ENCODE measurements at places on chromosomes 3 and 15.

DNA sequence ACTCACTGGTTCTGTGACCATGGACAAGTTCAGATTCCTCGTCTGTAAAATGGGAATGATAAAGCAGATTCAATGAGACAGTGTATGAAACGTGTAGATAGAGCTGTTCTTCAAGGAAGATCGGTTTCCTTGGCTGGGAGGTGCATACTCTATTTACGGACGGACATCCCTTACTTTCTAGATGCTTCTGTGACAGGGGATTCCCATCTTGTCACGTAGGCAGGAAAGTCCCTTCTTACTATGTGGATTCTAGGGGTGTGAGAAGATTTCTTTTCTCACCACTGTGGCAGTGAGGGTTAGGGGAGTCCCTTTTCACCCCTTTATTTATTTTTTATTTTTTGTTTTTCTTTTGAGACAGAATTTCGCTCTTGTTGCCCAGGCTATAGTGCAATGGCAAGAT lies 180.9 kb upstream of the TBL1XR1 start:
- DNase-seq, result no peak

DNA sequence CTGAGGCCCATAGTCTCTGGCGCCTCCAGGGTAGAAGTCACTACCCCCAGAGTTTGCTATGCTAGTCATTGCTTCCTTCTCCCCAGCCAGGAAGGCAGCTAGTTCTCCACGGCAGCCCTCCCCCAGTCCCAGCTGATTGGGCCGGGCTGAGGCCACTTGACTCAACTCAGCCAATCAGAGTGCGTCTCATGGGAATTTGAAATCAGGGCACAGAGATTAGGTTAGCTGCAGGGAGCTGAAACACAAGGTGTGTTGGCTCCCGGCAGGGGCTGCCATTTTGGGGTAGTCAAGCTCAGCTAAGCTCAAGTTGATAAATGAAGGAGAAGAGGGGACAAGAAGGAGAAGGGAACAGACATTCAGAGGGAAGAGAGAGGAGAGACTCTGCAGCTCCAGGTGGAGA lies 32.8 kb downstream of the LINGO1 start:
- DNase-seq, result no peak

DNA sequence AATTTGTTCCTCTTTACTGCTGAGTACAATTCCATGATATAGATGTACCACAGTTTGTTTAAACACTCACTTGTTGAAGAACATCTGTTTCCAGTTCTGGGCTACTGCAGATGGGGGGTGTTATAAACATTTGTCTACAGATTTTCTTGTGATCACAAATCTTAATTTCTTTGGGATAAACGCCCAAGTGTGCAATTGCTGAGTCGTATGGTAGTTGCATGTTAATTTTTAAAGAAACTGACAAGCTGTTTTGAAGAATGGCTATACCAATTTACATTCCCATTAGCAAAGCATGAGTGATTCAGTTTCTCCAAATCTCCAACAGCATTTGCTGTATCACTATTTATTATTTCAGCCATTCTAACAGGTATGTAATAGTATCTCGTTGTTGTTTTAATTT lies 242.0 kb upstream of the MRPL3 start:
- no peak for DNase-seq

GRCh38 chr3:106032479-106032878 lies 163.7 kb upstream of the CBLB start:
- DNase-seq, result no peak

Measured in neural crest cell (in vitro differentiated cells).